ENCODE measurements at places on chromosomes 12 and 14.

- DNase-seq: no peak
Observed at GRCh38 chr12:50403001-50403440, 2.3 kb downstream of the LARP4 start.

DNA sequence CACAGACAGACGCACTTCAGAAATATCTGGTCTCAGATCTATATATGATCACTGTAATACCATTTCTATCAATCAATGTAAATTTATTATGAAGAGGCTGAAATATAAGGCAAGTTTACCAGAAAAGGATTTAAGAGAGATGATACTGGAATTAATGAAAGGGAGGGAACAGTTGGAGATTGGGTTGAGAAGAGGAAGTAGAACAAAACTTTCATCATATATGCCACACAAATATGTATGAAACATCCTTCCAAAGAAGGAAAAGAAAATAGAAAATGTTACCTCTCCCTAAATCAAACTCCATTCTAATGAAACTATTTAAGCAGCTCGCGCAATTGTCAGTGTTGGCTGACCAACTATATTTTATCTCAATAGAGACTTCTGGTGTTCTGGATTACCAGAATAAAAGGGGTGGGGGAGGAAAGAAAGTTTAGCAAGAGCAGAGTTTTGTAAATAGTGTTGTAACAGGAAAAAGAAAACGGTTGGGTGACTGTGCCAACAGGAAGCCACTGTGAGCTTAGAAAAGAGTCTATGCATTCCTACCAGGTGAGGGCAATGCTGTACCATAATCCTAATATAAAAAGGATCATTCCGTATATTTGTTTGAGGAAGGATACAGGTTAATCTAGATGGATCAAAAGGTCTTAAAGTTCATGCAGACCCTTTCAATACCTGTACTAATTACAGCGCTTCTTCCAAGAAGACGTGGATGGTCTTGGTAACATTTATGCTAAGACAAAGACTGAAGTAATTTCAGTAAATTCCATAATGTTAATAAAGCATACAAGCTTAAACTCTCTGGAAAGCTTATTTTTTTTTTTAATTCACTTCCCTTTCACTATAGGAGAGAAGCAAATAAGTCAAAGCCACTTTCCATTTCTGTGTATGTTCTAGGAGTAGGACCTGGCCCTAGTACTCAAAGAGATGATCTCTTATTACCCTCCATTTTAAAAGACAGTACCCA is 14.5 kb upstream of the LLPH start:
- no peak for DNase-seq

DNA sequence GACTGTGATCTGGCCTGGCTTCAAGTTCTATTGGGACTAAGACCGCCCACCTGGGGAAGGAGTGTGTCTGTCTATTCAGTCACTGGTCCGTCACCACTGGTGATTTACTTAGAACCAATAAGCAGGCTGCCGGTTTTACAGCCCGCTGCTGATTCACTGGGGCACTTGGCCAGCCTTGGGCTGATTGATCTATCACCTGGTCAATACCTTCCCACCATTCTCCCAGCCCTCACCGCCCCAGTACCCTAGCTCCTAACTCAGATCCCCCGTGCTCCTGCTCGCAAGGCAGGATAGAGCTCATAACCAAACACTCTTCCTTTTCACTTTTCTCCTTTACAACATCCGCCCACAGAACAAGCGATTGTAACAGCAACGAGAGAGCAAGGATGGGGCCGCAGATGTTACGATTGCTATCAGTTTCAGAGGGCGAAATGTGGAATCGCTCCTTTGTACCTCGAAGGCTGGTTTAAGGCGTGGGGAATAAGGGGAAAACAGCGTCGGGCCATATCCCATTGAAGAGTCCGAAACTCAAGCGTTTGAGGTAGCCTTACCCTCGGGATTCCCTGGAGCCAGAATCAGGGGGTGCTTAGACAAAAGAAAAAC is 672 bp downstream of the RDH11 start:
- no peak for DNase-seq

DNA sequence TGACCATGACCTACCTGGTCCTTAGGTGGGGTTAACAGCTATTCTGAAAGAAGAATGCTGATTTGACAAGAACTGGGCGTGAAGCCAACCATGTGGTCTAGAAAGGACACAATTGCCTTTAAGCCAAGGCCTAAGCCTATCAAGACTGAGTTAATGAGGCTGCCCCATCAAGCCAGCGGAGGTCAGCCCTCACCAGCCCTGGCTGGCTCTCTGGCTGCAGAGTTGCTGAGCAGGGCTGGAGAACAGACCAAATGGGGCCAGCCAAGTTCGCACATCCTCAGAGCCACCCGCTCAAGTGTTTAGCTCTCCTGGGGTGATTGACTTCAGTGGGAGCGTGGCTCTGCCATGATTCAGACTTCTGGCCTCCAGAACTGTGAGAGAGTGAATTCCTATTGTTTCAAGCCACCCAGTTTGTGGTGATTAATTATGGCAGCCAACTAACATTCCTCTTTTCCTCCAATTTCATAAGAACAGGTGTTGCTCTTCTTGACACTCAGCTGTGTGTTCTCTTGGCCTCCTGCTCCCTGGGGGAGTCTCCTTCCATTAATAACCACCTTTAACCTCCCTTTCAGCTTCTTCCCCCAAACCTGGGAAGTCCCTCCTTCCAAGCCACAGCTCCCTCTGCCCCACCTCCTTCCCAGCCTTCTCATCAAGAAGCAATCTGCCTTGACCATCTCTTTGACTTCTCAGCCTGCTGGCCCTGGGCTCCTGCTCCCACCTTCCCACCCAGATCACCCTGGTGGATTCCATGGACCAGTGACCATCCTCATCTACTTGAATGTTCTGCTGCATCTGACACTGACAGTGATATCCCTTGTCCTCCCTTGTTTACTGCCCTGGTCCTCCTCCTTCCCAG is 5.3 kb upstream of the SERPINA5 start:
- DNase-seq: no peak

- no peak for DNase-seq
Observed at GRCh38 chr14:61025251-61026223, 44.5 kb downstream of the SLC38A6 start.

DNA sequence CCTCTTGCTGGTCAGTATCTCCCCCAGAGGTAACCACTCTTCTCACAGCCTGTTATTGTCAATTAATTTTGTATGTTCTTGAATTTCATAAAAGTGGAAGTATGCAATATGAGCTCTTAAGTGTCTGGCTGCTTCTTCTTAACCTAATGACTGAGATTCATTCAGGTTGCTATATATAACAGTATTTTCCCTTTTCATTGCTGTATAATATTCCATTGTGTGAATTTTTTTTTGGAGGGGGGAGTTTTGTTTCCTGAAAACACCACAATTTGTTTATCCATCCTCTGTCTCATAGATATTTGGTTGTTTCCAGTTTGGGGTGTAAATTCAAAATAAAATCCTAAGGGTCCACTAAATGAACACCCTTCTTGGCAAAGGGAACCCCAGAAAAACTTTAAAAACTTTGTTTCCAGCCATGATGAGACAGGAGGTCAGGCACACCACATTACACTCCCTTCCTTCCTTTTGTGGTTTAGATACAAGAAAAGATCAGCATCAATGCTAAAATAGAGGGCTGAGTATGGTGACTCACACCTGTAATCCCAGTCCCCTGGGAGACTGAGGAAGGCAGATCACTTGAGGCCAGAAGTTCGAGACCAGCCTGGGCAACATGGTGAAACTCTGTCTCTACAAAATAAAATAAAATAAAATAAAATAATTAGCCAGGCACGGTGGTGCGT is 4.1 kb upstream of the DAO start:
- no peak for DNase-seq

- DNase-seq: no peak
Observed at GRCh38 chr14:101979666-101980065, 15.3 kb downstream of the DYNC1H1 start.

GRCh38 chr14:81169711-81170103 is 51.1 kb downstream of the GTF2A1 start:
- no peak for DNase-seq

- no peak for DNase-seq
Observed at GRCh38 chr12:132544080-132544397, 54.1 kb downstream of the FBRSL1 start.

DNA sequence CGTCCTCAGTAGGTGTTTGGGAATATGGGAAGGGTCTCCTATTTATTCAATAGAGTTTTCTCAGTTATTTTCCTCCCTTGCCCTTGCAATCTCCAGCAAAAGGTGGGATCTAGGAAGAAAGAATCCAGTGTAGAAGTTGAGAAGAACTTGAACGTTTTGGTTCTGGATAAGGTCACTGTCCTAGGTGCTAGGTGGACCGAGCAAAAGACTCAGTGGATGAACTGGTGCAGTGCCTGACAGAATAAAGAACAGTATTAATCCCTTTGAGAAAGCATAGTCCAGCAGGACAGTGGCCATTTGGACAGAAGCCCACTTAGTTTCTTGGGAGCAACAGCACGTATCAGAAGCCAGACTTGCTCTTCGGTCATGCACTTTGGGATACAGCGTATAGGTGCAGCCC is 32.7 kb upstream of the LRTM2 start:
- DNase-seq: no peak

GRCh38 chr14:68808696-68809480 is 16.0 kb upstream of the ZFP36L1 start:
- peak; percentile 64 for DNase-seq

GRCh38 chr12:25827141-25827540 is 131.3 kb upstream of the RASSF8 start:
- DNase-seq: no peak

DNA sequence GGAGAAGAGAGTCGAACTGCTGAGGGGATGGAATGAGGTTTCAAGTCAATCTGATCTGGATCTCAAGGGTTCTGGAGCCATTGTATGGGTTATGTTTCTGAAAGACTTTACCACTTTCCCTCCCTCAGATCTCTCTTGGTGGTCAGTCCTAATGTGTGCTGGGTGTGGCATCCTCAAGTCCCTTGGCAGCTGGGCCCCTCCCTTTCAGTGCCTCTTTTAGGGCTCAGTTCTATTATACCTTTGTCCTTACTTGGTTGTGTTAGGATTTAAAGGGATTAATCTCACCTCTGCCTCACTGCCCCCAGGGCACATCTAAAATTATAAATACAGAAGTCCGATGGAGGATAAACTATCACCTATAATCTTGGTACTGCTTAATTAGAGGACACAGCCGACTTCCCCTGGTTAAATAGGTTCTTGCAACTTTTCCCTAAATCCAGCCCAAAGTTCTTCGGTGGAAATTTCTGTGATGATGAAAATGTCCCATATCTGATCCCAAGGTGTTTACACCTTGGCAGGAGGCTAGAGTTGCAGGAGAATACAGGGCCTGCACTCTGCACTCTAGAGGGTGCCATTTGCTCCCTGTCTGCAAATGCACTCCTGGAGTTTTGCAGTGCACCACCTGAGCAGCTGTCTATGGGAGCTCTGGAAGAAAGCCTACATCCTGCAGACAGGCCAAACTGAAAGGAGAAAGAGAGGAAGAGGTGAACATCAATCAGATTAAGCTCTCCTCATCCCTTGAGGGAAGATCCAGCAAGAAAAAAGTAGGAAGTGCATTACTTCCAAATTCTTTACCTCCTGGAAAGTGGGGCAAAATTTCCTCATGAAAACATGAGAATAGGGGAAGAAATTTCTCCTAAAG is 106.8 kb downstream of the NUAK1 start:
- no peak for DNase-seq

Measured in type B pancreatic cell (in vitro differentiated cells).